NCI-H2081 (cell line): ENCODE measurements at places on chromosomes 1 and 21.

DNA sequence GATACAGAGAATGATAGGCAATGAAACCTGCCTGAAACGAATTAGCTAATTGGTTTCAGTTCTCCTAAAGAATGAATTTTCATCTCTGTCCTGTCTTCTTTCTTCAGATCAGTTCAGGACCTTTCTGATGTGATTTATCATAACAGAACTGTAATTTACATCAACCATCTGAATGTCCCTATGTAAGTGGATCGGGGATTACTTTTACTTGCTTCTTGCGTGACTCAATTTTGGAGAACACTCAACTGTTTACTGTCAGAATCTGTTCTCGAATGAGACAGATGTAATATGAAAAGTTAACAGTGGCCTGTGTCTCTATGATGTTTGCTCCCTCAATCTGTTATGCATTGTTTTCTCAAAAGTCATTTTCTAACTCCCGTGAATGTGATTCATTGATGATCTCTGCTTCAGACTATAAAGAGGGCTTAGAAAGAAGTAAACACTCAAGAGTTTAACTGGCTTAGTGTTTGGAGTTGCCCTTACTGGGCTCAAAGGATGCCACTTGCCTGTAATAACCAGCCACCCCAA lies 111.0 kb downstream of the GABPA start:
- DNase-seq, result no peak

DNA sequence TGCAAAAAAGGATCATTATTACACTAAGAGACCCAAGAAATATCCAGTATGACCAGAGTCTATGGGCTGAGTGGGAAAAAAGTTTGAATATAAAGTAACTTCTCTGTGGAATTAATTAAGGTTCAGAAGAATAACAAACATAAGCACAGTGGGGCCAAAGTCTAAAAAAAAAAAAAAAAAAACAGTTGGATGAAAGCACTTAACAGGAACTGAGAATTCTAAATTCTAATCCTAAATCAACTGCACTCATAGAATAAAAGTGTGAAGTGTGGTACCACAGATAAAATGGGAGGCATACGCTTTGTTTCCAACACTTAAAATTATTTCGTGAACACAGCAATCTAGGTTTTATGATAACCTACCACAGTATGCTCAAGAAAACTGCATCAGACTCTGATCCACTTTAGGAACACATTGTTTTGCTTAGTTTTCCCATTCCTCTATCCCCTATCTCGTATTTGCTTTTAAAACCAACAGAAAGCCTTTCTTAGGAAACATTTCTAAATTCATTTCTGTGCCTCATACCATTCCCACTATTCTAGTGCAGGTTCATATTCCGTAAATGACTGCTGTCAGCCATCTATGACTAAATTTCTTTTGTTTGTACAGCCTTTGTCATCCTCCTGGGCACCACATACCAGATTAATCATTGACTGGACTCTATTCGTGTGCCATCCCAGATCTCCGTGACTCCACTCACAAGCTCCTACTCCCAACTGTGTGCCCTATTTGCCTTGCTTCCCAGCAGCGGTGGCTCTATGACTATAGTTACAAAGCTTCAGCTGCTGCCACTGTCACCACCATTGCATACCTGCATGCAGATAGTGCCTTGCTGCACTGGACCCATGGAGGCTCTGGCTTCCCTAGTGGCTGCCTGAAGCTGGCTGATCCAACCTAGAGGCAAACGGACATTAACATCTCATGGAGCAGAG lies 24.9 kb downstream of the CHML start:
- DNase-seq, result no peak

GRCh38 chr1:207009182-207009850 lies 23.2 kb downstream of the C1orf116 start:
- DNase-seq, result no peak

DNA sequence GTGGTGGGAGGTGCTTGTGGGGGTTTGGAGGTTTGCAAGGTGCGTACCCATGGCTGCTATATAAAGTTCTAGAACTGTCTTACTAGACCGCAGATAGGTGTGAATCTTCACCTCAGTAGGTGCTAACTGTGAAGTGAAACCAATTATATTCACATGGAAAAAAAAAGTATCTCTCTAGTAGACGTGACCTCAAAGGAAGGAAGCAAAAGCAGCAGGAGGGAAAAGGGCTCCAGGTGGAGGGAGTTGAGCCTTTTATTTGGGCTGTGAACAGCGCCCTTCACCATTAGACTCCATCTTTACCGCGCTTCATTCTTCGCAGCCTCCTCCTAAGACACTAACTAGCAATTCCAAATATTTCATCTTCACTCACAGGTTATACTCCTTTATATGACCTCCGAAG lies 129.8 kb downstream of the TBX19 start:
- DNase-seq, result no peak

GRCh38 chr21:34510148-34511142 lies 1.6 kb downstream of the KCNE1 start:
- DNase-seq, result no peak

GRCh38 chr1:55047611-55048010 lies 8.3 kb downstream of the PCSK9 start:
- DNase-seq, result no peak

DNA sequence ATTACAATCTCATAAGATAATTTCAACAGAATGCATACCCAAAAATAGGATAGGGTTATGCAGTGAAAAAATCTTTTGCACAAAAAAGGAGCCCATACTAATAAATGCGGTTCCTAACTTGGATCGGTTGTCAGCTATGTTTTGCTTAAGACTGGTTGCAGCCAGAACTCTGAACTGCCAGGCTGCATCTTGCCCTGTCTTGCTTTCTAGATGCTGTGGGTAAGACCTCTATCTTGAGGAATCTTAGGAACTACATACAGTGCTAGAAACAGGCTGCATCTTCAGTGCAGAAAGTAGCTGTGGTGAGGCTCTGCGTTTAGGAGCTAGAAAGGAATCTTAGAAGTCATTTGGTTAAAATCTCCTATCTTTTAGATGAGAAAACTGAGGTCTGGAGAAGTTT lies 45.6 kb upstream of the PLA2G4A start:
- DNase-seq, result no peak

DNA sequence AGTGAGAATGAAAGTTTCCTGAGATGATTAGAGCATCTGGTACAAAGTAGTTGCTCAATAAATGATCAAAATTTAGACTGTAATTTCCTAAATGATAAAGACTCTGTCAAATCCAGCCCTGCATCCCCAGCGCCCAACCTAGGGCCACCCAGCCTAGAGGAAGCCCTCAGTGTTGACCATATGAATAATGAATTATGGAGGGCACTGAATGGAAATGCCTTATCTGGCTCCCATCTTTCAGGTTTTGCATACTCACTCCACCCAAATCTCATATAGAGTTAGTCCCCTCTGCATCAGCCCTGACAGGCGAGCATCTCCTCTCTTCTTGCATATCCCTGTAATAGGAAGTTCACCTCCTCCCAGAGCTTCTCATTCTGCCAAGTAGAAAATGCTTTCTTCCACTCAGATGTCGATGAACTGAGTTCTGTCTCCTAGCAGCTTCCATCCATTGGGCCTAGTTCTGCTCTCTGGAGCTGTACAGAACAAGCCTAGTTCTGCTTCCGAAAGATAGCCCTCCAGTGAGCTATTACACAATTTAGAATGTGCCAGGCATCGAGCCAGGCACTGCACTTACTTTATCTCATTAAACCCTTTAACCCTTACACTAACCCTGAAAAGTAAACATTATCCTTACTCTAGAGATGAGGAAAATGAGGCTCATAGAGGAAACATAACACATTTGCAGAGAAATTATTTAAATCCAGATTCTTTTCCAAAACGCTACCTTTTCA lies 20.9 kb downstream of the COA7 start:
- DNase-seq, result no peak

GRCh38 chr1:10778640-10779039 lies 17.8 kb downstream of the CASZ1 start:
- DNase-seq, result no peak

DNA sequence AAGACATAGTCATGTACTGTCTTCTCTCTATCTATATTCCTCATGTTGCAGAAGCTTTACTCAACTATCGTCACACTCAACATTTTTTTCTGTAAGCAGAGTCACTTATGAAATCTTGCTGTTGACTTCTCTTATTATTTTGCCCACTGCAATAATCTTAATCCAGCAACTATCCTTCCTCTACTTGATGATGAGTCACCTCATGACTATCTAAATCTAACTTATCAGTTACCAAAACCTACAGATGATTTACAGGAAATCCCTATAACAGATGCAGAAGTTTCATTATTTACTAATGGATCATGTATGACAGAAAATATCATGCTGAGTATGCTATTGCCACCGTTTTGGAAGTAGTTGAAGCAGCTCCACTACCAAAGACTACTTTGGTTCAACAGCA lies 378.9 kb downstream of the DUSP10 start:
- no peak for DNase-seq

GRCh38 chr1:115713906-115714305 lies 54.6 kb downstream of the CASQ2 start:
- DNase-seq, result no peak

DNA sequence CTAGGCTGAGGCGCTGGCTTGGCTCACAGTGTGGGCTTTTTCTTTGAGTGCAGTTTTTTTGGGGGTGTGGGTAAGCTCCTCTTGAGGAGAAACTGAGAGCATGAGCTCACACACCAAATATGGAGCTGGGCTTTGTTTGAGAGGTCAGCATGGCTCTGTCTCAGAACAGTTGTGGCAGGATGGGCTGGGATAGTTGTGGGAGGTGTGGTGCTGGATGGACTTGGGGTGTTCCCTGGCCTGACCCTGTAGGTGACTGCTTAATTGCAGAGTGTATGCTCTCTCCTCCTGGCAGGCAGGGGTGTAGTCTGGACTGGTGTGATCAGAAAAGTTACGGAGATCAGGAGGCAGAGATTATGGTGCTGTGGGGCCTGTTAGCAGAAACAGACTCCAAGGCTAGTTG lies 64.3 kb upstream of the PGBD5 start:
- DNase-seq, result no peak

DNA sequence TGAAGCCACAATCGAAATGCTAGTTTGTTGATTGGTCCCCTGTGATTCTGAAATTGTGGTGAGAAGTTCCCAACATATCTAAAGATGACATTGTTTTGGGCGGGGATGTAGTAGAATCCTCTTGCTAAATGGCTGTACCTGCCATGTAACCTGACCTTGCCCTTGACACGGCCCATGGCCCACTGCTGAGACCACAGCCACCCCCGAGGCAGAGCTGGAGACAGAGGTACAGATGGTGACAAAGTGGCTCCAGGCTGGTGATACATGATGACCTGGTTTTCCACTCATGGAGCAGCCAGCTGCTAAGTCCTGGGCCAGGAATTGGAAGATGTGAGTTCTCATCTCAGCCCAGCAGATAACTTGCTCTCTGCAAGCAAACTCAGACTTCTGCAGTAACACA lies 226.5 kb downstream of the FOXD2 start:
- DNase-seq, result no peak

GRCh38 chr1:54649130-54649898 lies 7.7 kb downstream of the MROH7 start:
- no peak for DNase-seq

- no peak for DNase-seq
Measured at GRCh38 chr1:23774174-23774880, 3.9 kb upstream of the PITHD1 start.

DNA sequence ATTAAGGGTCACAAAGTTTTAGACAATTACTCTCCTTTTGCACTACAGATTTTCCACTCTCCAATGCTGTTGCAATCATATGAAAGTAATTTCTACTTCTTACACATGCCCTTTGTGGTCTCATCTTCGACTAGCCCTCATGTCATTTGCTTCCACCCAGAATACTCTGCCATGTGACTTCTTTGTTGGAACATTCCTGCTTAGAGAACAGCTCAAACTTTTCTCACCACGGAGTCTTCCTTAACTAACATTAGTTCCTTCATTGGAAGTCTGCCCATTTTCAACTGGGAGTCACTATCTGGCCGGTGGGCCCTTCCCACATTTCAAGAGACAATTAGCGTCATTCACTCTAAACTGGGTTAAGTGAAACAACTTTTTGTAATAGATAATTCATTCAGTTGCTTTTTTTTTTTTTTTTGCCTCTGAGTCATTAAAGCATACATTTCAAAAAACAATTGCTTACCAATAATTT lies 142.6 kb upstream of the PALMD start:
- no peak for DNase-seq

- DNase-seq, result no peak
Measured at GRCh38 chr1:177007437-177008161, 156.9 kb downstream of the ASTN1 start.

- no peak for DNase-seq
Measured at GRCh38 chr1:5317391-5317790, 663.0 kb downstream of the AJAP1 start.

- no peak for DNase-seq
Measured at GRCh38 chr1:206831650-206832049, 33.8 kb upstream of the IL20 start.

- no peak for DNase-seq
Measured at GRCh38 chr1:1239614-1240347, 6.7 kb downstream of the C1QTNF12 start.

GRCh38 chr1:158516966-158517365 lies 37.2 kb downstream of the OR6Y1 start:
- DNase-seq, result no peak
